Activated naive CD4-positive, alpha-beta T cell treated with anti-CD3 and anti-CD28 coated beads, Interleukin-2, amount 50 U/mL, for 72 hours (primary cell): ENCODE measurements at places on chromosomes 12 and 14.

GRCh38 chr12:88627501-88627900 is 47.2 kb upstream of the KITLG start:
- DNase-seq: no peak

- DNase-seq: no peak
These were observed 237.3 kb downstream of the NPAS3 start for GRCh38 chr14:33175951-33176350.

DNA sequence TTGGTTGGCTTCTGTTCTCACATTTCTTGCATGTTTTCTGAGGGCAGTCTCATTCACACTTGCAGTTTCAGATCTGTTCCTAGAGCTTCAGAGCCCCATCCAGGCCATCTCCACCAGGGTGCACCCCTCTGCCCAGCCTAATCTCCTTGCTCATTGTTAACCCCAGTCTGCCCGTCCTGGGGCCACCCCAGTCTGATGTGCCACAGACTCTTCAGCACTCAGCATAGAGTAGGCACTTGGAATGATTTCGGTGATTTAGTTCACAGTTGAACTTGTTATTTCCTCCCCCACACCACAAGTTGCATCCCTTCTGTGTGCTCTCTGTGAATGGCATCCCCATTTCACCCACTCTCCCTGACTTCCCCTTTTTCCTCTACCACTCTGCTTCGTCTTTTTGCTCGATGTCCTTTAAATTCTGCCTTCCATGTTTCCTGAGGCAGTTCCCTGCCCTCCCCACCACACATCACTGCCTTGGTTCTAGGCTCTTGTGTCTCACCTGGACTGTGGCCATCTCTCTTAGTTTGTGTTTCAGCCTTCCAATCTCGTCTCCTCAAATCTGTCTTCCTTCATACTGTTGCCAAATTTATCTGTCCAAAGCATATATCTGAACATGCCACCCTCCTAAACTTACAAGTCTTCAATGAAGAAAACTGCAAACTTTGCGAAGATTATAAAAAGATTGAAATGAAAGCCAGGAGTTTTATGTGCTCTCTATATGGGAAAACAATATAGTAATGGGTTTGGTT is 41.5 kb downstream of the ANO6 start:
- no peak for DNase-seq

- DNase-seq: no peak
These were observed 6.5 kb upstream of the HCFC2 start for GRCh38 chr12:104057771-104058197.

GRCh38 chr12:42525444-42525843 is 64.1 kb downstream of the PRICKLE1 start:
- no peak for DNase-seq

- no peak for DNase-seq
These were observed 605.2 kb downstream of the GALC start for GRCh38 chr14:87387806-87388205.

GRCh38 chr12:131550121-131550520 is 160.8 kb upstream of the SFSWAP start:
- DNase-seq: no peak
